ACHN (cell line): ENCODE measurements at places on chromosomes 4 and X.

DNA sequence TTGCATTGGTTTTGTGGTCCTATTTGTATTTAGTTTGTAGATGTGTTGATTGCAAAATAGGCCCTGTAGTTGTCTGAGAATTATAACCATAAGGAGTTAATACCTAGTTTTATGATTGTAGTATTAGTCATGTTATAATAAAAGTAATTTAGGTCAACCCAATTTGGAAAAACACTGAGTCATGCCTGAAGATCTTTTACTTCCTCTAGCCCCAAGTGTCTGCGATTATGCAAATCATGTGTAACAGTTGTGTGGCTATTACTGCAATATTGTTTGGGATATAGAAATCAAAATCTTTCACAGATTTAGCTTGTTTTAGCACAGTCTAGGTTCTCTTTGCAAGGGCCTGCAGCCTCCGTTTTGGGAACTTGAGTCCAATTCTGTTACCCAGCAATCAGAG lies 12.6 kb downstream of the SRD5A3 start:
- DNase-seq: no peak

- DNase-seq: peak; percentile 37
These were observed 52.2 kb downstream of the FRYL start for GRCh38 chr4:48727666-48728459.

GRCh38 chr4:153223930-153224329 lies 19.7 kb downstream of the TRIM2 start:
- DNase-seq: peak; percentile 38

DNA sequence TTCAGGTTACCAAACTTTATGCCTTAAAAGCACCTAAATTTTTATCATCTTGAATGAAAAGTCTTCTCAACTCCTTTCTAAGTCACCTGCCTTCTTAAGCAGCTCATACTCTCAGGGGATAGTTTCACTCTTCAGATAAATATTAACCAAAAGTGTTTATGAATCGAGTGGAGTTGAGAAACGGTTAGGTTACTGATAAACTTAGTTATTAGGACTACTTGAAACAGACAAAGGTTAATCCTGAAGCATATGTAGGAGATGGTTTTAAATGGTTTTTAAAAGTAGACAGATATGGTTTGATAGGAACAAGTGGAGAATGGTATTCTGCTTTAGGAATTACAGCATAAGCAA lies 32.8 kb downstream of the CLDN22 start:
- peak; percentile 75 for DNase-seq

- DNase-seq: no peak
These were observed 92.2 kb downstream of the HUWE1 start for GRCh38 chrX:53594354-53594753.

GRCh38 chr4:135966936-135967335 lies 1565.4 kb downstream of the PCDH18 start:
- DNase-seq: no peak
